ENCODE measurements at places on chromosomes 5 and 9. TPM values are rescaled to one million over a fixed set of nuclear protein-coding genes. Genes with fewer than 3 reads are reported as not detected.

DNA sequence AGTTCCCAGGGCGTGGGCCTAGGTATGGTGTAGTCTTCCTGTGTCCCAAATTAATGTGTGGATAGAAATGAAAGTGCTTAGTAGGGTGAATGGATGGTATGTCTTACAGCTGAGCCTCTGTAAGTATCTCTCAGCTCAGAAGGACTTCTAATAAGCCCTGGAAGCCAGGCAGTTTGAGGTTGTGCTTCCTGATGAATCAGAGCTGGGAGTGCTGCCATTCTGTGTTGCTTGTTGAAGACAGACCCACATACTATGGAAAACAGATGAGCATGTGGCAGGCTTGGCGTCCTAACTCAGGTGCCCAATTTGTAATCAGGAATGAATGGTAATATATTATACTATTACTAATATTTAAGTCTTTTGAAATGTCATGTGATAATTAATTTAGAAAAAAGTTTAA is 69.8 kb downstream of the CMYA5 start:
- H3K36me3 ChIP-seq = no peaks in the 10 kb centered on the region
- no peak for DNase-seq
- no peaks in the 10 kb centered on the region for H3K4me1 ChIP-seq
- H3K27me3 ChIP-seq = no peaks in the 10 kb centered on the region
- no peak overlapping the region for H3K4me3 ChIP-seq

- DNase-seq = no peak
- no peaks in the 10 kb centered on the region for H3K36me3 ChIP-seq
- H3K4me1 ChIP-seq = no peaks in the 10 kb centered on the region
- no peaks in the 10 kb centered on the region for H3K27me3 ChIP-seq
- no peak overlapping the region for H3K4me3 ChIP-seq
These were observed 128.3 kb downstream of the MARCHF11 start for GRCh38 chr5:16051246-16051755.

ZDHHC12 gene
- 49.6 TPM for total RNA-seq

GRCh38 chr5:98588215-98588614 is 185.2 kb upstream of the RGMB start:
- no peak for DNase-seq
- no peaks in the 10 kb centered on the region for H3K4me1 ChIP-seq
- H3K27ac ChIP-seq = no peak overlapping the region
- H3K36me3 ChIP-seq = no peaks in the 10 kb centered on the region

GRCh38 chr9:27426511-27427271 is 97.4 kb upstream of the IFNK start:
- H3K4me1 ChIP-seq = peaks cover 5% of the 10 kb centered on the region
- H3K36me3 ChIP-seq = no peaks in the 10 kb centered on the region
- no peak overlapping the region for H3K4me3 ChIP-seq
- no peaks in the 10 kb centered on the region for H3K27me3 ChIP-seq

GRCh38 chr5:135859641-135860040 is 25.2 kb downstream of the SLC25A48 start:
- H3K4me3 ChIP-seq = no peak overlapping the region
- H3K36me3 ChIP-seq = no peaks in the 10 kb centered on the region
- H3K27ac ChIP-seq = no peak overlapping the region

GRCh38 chr5:119187776-119188529 is 117.1 kb downstream of the DMXL1 start:
- no peak for DNase-seq
- no peaks in the 10 kb centered on the region for H3K27me3 ChIP-seq
- H3K4me3 ChIP-seq = no peak overlapping the region
- no peaks in the 10 kb centered on the region for H3K4me1 ChIP-seq

Measured in ascending aorta (tissue), 2 donors.